ENCODE measurements at places on chromosomes 12 and 14.

DNA sequence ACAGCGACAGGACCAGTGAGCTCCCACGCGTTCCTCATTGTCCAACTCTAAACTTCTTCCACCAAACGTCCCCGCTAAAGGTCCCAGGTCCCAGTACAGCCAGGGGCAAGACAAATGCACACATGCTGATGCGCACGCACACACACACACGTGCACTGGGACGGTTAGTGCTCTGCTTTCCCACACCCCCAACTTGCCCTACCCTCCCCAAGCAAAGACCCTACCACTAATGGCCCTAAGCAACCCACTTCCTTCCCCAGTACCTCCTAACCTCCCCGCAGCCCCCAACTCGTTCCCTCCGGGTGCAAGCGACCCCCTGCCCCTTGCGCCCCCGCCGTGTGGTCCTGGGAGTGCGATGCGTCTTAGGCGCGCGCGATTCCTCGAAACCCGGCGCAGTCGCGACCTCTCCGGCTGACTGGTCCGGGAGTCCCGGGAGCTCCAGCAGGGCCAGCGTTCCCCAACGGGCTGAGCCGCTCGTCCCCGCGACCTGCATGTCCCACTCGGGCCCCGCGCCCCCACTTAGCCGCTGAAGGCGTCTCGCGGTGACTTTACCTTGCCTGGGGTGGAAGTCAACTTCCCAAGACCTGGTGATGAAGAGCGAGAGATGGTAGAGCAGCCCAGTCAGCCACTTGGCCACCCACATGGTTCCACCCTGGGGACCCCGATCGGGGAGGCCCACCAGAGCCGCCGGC, 578 bp downstream of the ADAMTS20 start:
- DNase-seq, result no peak

GRCh38 chr12:68236421-68237059, 10.9 kb upstream of the IL26 start:
- no peak for DNase-seq

- DNase-seq, result no peak
Observed at GRCh38 chr14:53295985-53296582, 143.0 kb upstream of the DDHD1 start.

- DNase-seq, result no peak
Observed at GRCh38 chr12:98533723-98534251, 18.4 kb downstream of the TMPO start.

GRCh38 chr12:54340846-54341245, 15.9 kb downstream of the COPZ1 start:
- no peak for DNase-seq

DNA sequence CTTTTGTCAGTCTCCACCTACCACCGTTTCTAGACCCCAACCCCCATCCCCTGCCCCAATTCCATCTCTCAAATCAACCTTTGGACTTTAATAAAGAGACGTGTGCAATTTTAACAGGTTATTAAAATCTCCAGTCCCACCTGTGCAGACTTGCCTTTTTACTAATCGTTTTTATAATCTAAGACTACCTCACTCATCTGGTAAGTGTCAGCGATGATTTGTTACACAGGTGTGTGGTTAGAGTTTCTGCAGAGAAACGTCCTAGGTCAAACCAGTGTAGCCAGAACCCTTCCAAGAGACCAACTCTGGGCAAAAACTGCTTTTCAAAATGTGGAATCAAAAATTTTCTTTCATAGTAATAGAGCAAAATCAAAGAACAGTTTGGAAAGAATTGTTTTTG, 60.4 kb upstream of the PELI2 start:
- no peak for DNase-seq

- DNase-seq, result no peak
Observed at GRCh38 chr12:25529738-25530137, 23.3 kb downstream of the LMNTD1 start.

DNA sequence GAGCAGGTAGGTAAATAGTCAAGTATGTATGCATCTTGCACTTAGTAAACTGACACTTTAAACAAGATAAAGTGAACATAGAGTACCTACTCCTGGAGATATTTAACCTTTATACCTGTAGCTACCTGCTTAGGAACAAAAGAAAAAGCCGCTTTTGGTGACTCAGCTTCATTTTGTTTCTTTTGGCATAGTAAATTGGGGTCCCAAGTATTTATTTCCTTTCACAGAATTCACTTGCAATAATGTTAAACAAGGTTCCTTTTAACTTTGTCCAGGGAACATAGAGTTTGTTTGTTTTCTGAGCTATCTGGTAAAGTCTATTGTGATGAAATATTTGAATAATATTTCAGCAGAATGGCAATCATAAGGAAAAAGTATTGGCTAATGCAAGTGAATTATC, 20.0 kb downstream of the SLCO1B3 start:
- DNase-seq, result no peak

DNA sequence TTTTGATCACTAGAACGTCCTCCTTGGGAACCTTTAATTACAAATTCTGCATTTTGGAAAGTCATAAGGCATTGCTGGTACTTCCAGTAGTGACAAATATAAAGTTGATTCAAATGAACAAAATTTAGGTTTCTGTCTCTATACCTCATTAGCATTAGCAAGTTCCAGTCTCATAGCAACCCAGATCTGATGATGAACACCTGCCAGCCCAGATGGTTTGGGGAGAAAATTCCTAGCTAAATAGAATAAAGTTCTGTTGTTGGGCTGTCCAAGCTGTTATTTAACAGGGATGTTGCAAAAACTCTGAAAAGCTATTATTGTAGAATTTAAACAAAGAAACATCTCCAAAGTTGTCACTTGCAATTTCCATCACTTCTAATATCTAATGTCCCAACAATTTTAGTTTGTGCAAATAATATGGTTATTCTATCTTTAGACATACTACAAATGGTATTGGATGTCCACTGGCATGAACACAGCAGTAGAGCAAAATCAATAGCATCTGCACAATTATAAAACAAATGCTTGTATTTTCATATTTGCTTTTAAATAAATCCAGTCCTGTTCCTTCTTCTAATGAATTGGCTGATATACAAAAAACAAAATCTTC, 299.4 kb downstream of the SLC16A7 start:
- no peak for DNase-seq

GRCh38 chr12:130685250-130685787, 30.8 kb downstream of the RIMBP2 start:
- DNase-seq, result no peak

GRCh38 chr12:79885911-79886490, 48.9 kb downstream of the PPP1R12A start:
- no peak for DNase-seq

DNA sequence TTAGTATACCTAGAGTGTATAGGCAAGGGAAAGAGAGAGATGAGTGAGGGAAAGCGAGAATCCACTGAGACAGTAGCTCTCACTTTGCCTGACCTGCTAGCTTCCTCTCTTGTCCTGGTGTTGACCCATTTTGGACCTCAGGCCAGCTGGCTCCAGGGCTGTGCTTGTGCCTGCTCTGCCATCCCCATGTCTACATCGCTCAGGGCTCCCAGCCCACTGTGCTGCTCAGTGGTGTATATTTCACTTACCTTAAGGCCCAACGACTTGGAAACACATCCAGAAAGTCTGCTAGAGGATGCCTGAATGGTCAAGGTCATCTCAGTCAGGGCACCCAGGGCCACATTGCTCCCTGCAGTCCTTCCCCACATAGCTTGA, 964 bp upstream of the SERPINA4 start:
- no peak for DNase-seq

GRCh38 chr12:107126796-107127481, 33.6 kb upstream of the CRY1 start:
- no peak for DNase-seq

DNA sequence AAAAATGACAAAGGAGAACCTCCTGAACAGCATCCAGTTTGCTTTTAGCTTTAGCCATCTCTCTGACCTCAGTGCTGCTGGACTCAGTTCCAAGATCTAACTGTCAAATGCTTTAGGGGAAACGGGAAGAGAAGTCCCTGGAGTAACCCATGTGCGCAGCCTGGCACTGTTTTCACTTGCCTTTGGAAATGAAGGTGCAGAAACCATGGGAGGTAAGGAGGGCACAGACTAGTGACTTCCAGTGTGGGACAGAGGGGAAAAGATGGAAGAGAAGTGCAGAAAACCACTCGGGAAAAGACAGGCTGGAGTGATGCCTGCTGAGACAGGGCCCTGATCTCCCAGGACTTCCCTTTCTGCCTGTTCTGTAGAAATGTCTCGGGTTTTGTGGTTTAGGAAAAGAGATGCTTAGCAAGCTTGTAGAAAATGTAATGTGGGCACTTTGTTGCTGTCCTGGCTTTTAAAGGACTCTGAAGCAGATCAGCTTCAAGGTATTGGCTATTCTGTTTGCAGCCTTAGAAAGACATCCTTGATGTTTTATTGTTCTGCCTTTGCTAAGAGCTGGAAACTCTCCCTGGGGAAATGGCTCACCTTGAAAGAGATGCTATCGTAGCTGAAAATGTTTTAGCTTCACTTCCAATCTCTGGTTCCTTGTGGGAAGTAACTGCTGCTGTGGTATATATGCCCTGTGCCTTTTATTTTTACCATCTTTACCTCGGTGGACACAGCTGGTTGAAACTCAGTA, 124.6 kb upstream of the HIF1A start:
- no peak for DNase-seq

DNA sequence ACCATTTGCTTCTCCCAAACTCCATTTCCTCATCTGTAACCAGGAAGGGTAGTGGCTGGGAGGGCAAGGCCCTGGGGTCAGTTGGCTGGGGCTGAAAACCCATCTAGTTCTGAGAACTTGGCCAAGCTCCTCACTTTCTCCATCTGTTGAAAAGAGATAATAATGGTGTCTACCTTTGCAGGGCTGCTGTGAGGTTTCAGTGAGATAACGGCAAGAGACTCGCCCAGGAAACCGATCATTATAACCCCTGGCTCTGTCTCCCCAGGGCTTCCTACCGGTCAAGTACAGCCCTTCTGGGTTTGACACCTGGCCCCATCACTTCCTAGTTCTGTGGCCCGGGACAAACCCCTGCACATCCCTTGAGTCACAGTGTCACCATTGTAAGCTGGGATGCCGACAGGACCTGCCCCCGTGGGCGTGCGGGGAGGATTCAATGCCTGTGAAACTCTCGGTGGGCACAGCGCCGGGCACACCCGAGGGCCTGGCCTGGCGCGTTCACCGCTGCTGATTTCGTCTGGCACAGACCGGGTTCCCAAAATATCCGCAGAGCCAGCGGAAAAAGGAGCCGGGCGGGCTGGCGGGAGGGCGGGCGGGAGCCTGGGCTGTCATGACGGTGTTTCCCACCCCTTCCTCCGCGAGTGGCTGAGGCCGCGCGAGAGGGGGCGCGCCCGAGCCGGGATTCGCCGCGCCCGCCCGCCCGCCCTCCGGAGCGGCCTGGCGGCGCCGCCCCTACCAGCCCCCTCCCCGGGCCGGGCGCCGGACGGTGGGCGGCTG, 4.4 kb downstream of the KMT5A start:
- DNase-seq, result peak; percentile 17

DNA sequence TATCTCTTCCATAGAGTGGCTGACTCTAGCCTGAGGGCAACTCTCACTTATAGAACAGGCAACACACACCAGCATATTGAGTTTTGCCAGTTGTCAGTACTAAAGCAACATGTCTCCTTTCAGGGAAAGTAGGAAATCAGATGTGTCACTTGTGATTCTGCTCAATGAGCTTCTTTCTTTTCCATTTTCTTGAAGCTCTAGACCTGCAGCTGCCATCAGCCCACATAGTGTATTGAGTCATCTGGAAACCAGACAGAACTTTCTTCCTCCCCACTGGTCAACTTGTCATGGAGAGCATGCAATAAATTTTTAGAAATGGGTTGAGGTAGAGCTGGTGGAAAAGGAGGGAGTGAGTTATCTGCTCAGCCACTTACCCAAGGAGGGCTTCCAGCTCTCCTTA, 209.0 kb upstream of the PLEKHG7 start:
- no peak for DNase-seq

GRCh38 chr14:74346341-74346740, 1.9 kb upstream of the VRTN start:
- no peak for DNase-seq

GRCh38 chr12:1844661-1845409, 24.5 kb downstream of the LRTM2 start:
- no peak for DNase-seq

- DNase-seq, result peak; percentile 28
Observed at GRCh38 chr14:49768301-49769121, 558 bp downstream of the KLHDC2 start.

- DNase-seq, result no peak
Observed at GRCh38 chr14:95711476-95712176, 2.3 kb downstream of the TCL1A start.

DNA sequence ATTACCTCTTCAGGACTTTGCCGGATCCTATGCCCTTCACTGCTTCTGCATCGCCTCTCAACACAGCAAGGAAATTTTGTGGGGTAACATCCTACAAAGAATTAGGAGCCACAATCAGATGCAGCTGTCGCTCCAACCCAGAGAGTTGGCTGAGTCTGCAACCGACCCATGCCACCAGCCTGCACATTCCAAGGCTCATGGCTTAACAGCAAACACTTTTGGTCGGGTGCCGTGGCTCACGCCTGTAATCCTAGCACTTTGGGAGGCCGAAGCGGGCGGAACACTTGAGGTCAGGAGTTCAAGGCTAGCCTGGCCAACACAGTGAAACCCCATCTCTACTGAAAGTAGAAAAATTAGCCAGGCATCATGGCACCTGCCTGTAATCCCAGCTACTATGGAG, 32.3 kb downstream of the LGMN start:
- no peak for DNase-seq

GRCh38 chr14:56378475-56378877, 201.1 kb upstream of the TMEM260 start:
- no peak for DNase-seq
